ENCODE measurements at places on chromosomes 4 and X.

- peak; percentile 65 for DNase-seq
These were observed 2340.7 kb downstream of the PCDH7 start for GRCh38 chr4:33060674-33061542.

GRCh38 chr4:11814758-11815157 lies 386.1 kb upstream of the HS3ST1 start:
- DNase-seq = no peak

DNA sequence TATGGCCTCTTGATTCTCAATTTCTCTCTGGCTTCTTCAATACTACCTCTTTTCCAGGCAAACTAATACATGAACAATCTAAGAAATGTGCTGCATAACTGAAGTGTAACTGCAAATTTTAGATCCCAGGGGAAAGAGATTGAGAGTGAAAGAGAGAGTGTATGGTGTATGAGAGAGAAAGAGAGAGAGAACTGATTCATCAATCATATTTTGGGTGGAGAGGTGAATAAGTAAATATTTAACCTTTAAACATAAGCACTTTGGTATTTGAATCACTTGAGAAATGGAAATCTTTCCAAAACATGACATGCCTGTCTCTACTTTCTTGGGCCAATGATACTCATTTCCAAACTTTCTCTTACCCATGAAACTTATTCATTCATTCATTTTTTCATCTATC lies 147.2 kb upstream of the DIPK2B start:
- no peak for DNase-seq

DNA sequence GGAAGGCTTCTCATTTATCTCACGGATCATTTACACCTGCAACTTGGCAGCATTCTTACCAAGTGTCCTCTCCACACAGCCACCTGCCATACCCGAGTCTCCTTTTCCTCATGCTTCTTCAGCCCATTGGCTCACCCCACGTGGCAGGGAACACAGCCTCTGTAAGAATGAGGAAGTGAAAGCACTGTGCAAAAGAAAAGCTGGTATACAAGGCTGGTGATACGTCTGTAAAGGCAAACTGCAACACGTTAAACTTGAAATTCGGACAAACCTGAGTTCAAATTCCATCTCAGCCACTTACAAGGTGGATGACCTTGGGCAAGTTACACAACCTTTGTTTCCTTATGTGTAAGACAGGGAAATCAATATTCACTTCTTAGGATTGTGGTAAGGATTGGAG lies 164.0 kb upstream of the RASGEF1B start:
- peak; percentile 25 for DNase-seq

GRCh38 chr4:1465173-1466033 lies 59.2 kb upstream of the NKX1-1 start:
- DNase-seq = no peak

- DNase-seq = peak; percentile 40
These were observed 41.1 kb downstream of the RFC1 start for GRCh38 chr4:39324897-39325613.

DNA sequence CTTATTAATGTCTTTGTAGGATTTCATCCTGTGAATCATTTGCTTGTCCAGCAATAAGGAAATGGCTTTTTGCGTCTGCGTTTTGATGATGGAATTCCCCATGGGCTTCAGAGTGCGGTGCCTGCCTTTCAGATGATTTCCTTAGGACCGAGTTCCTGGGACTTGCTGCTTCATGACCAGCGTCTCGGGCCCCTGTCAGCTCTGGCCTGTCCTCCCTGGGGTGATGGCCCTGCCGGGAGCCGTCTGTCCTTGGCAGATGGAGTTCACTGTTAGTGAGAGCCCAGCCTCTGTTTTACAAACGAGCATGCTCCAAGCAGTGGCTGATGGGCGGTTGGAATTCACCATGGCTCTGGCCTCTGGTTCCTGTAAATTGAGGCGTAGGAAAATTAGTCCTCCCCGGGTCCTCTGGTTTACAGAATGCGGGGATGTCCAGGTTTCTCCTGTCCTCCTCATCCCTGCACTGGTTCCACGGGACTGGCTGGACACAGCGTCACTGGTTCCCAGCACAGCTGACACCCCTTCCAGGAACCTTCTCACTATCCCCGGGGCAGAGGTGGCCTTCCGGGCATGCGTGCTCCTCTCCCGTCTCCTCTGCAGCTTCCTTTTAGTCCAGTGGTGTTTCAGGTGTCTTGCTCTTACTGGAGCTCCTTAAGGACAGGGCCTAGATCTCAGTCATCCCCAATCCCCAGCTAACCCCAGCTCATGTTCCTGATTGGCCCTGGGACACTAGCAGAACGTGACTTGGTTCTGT lies 34.9 kb downstream of the TBC1D14 start:
- peak; percentile 34 for DNase-seq

- DNase-seq = no peak
These were observed 44.1 kb upstream of the CLDN24 start for GRCh38 chr4:183366206-183366835.

DNA sequence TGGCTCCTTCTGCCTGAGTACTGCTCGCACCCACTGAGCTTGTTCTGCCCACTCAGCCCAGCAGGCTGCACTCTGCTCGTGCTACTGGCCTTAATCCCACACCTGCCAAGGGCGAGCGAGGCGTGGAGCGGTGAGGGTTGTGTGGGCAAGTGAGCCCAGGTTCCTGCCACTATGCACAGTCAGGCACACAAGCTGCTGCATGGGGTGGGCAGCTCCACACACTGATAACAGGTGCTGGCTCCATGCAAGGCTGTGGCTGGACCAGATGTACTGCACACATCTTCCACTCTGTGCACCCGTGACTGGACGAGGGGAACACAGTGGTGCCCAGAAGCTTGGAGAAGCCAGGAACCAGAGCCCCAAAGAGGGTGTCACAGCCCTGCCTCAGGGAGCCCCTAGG lies 184.3 kb upstream of the NUDT6 start:
- no peak for DNase-seq

DNA sequence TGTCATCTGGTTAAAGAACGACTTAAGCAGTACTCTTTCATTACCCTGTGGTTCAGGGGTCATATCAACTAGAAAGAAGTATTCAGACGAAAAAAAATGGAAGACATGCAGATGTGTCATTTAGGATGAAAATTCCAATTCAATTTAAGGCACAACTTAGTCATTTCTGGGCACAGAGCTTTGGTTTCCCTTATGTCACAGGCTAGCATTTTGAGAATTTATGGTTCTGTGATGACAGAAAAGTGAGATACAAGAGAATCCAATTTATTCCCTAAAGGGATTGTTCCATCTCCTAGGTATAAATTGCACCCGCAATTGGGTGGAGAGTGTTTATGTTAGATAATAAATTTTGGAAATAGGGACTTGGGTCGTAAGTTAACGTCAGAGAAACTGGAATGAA lies 306.6 kb downstream of the STK32B start:
- DNase-seq = no peak

GRCh38 chr4:55938481-55938880 lies 10.3 kb upstream of the CEP135 start:
- DNase-seq = no peak

GRCh38 chrX:104565791-104566680 lies at the start of gene IL1RAPL2:
TSS of gene IL1RAPL2 (plus strand) at chrX:104566199.
- peak; percentile 19 for DNase-seq

- no peak for DNase-seq
These were observed 241.4 kb downstream of the FRMPD4 start for GRCh38 chrX:12379671-12380070.

DNA sequence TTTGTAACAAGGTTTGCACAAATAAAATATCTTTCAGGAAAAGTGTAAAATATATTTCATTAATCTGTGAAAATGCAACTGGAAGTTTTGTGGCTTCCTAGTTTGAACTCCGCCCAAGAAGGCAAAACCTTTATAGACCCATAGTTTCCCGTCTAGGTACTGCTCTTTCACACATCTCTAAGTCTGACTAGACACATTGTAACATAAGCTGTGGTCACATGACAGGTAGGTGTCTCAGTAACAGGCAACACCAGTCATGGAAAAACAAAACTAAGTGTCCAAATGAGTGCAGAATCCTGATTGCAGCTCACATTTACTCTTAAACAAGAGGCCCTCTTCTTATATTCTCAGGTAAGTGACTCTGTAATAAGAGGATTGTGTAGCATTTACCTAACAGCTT lies 55.6 kb downstream of the SNCA start:
- no peak for DNase-seq

GRCh38 chrX:48471504-48471903 lies 1.4 kb upstream of the SLC38A5 start:
- no peak for DNase-seq

GRCh38 chr4:7960017-7960789 lies 20.5 kb upstream of the AFAP1 start:
- no peak for DNase-seq

DNA sequence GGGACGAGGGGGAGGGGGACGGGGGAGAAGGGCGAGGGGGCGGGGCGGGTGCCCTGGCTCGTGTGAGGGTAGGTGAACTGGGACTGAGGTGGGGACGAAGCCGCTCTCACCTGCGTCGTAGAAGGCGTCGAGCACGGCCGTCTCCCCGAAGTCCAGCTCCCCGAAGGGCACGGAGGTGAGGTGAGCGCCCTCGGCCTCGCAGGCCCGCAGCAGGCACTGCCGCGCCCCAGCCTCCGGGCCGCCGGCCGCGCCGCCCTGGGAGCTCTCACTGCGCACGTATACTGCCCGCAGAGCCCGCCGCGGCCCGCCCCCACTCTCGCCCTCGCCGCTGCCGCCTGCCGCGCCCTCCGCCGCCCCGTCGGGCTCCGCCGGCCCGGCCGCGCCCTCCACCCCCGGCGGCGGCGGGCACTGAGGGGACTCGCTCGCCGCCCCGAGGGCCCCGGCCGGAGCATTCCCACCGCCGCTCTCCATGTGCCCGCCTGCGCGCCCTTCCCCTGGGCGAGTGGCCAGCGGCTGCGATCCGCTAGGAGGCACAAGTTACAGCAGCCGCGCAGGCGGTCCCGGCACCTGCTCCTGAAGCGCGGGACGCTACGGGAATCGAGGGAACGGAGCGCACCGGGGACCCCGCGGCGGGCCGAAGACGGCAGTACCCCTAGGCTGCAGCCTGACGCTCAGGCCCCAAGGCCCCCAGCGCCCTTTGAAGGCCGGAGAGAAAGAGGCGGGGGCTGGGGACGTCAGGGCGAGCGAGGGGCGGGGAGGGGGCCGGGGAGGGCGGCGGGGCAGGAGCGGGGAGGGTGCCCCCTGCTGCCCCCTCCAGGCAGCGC lies at the start of gene MAP3K15:
MAP3K15 (minus strand) TSS at position 718 of the 824 bp plus-strand sequence; CDS start at position 471, 247 bp downstream.
- DNase-seq = peak; percentile 50

DNA sequence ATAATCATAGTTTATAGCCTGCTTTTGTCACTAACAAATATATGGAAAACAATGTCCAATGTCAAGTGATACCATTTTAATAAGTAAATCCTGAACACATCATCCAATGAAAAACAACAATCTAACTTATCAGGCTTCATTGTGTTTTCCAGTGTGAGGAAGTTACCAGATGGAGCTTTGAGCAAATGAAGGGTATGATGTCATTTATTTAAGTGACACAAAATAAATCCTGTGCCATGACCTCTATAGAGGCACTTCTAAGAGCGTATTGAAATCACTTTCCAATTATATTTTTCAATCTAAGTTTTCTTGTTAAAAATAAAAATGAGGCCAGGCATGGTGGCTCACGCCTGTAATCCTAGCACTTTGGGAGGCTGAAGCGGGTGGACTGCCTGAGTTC lies 48.2 kb upstream of the NMU start:
- no peak for DNase-seq

DNA sequence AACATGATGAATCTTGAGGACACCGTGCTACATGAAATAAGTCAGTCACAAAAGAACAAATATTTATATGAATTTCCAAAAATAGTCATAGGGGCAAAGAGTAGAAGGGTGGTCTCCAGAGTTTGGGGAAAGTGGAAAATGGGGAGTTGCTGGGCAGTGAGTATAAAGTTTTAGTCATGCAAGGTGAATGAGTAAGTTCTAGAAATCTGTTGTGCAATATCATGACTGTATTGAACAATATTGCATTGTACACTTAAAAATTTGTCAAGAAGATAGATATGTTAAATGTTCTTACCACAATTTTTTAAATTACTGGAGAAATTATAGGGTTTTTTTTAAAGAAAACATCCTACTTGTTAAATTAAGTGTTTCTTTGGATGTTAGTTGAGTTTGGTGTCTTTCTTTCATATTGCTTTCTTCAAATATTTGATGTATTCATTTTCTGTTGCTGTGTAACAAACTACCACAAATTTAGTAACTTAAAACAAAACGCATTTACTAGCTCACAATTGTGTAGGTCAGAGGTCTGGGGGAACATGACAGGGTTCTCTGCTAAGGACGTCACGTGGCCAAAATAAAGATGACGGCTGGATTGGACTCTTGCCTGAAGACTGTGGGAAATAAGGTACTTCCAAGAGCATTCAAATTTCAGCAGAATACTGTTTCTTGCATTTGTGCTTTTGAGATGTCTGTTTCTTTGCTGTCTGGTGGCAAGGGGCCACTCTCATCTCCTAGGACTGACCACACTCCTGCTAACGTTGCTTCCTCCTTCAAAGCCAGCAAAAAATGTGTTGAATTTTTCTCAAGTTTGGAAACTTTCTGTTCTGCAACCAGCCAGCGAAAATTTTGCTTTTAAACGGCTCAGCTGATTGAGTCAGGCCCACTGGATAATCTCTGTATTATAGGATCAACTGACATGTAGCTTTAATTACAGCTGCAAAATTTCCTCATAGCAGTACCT lies 76.7 kb downstream of the CPEB2 start:
- no peak for DNase-seq

DNA sequence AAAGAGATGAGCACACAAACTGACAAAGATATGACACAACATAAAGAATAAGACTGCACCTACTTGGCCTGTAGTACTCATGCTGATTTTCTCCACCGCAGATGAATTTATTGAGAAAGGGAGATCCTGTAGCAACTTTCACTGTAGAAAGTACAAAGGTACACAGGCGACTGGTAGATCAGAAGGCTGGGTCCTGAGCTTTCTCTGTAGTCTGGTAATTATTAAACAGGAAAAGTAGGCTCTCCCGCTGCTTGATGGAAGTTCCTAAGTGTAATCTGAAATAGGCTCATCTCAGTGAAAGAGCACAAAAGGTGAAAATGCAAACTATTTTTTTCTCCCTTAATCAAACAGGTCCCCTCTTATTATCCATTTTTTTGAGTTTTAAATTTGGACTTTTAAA lies at the start of gene ADH6:
ADH6 (minus strand) TSS at position 175 of the 400 bp plus-strand sequence; CDS start at position 81, 94 bp downstream.
- DNase-seq = peak; percentile 15

GRCh38 chr4:139603576-139604410 lies 47.8 kb upstream of the SETD7 start:
- peak; percentile 65 for DNase-seq

DNA sequence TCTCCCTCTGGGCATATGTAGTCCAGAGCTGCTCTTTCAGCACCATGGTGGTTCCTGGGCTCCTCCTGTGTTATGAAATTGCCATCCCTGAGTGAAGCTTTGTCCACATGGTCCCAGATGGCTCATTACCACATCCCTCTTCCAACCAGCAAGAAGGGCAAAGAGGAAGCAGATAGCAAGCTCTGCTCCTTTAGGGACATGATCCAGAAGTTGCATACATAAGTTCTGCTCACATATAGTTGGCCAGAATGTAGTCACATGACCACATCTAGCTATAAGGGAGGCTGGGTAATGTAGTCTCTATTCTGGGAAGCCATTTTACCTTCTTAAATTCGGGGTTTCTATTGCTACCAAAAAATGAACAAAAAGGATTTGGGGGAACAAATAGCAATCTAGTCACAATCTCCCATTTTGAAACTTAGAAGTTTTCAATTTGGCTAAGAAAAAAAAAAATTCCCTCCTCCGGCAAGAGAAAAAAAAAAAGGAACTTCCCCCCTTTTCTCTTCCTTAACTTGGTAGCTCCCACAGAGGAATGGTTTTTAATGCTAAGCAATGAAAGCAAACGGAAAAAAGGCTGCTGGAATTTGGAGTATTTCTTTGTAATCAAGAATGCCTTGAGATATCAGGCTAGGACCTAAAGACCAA lies 88.2 kb upstream of the USP9X start:
- peak; percentile 37 for DNase-seq
